ENCODE measurements at places on chromosomes 6 and 20. TPM values are rescaled to one million over a fixed set of nuclear protein-coding genes. Genes with fewer than 3 reads are reported as not detected.

FOXA2 gene
- total RNA-seq: not detected

AK9 gene
- total RNA-seq: 7.2 TPM

DNA sequence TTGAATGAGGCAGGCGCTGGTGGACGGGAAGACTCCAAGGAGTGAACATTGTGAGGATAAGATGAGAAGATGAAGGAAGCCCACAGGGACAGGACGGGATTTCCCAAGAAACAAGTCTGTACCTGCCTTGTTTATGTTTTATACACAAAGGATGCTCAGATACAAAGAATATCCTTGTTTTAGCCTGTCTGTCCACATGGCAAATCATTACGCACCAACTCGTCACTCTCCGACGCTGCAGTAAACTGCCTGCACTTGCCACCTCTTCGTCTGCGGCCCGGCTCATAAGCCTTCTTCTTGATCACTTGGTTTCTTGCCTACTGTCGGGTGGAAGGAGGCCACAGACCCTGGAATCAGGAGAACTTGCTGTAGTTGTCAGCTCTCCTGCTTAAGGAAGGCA lies 85.4 kb downstream of the CD83 start:
- no peak overlapping the region for H3K4me3 ChIP-seq
- peaks cover 5% of the 10 kb centered on the region for H3K4me1 ChIP-seq
- H3K36me3 ChIP-seq: no peaks in the 10 kb centered on the region
- H3K27ac ChIP-seq: no peak overlapping the region
- no peak for DNase-seq

DNA sequence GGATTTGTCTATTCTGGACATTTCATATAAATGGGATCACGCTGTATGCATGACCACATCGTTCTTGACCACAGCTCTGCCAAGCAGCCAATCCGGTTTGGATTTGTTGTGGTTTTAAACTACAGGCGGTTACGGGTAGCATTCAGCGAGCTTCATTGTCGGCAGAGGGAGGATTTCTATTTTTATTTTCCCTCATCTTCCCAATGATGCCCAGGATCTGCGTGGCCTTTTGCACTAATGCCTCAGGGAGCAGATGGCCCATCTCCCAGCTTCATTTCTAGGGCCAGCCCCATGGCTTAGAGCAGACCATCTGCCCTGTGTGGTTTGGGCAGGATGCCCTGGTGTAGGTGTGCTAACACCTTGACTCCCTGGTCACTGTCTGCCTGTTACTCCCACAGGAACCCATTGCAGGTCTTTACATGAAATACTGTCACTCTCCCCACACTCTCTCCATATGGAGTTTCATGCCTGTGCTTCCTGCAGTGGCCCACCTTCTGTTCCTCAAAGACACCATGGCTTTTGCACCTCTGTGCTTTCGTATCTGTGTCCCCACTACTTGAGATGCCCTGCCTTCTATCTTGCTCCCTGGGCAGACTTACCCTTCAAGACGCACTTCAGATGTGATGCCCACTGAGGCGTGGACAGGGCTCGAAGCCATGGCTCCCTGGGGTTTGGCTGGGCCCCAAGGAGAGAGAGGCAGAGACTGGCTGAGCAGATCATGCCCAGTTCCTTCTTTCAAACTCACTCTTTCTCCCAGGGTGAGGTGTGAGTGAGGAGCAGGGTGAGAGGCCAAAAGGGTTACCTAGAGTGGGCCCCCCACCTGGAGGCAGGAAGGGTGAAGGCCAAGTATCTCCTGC lies 26.0 kb downstream of the SDCBP2 start:
- no peaks in the 10 kb centered on the region for H3K36me3 ChIP-seq
- H3K27me3 ChIP-seq: no peaks in the 10 kb centered on the region
- DNase-seq: no peak

DNA sequence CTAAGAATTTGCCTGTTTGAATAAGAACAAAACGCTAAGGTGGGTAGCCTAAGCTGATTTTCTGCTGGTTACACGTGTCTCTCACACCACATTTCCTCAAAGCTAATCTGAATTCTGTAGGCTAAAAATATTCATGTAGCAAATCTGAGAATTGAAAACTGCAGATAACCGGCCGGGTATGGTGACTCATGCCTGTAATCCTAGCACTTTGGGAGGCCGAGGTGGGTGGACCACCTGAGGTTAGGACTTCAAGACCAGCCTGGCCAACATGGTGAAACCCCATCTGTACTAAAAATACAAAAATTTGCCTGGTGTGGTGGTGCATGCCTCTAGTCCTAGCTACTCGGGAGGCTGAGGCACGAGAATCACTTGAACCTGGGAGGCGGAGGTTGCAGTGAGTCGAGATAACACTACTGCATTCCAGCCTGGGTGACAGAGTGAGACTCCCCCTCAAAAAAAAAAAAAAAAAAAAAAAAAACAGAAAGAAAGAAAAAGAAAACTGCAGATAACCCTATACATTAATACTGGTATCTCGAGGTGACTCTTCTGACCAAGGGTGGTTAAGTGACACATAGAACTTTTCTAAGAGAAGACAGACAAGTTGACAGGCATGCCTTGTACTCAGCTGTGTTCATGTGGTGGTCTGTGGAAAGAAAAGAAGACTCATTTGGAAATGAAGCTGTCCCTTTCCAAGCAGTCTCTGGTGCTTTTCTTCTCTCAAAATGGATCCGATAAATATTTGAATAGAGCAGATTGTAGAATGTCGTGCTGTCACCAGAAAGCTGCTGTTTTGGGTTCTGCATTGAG lies 24.7 kb upstream of the ASXL1 start:
- DNase-seq: no peak
- H3K4me1 ChIP-seq: peaks cover 17% of the 10 kb centered on the region
- no peak overlapping the region for H3K27ac ChIP-seq
- H3K27me3 ChIP-seq: no peaks in the 10 kb centered on the region
- H3K4me3 ChIP-seq: no peak overlapping the region

DNA sequence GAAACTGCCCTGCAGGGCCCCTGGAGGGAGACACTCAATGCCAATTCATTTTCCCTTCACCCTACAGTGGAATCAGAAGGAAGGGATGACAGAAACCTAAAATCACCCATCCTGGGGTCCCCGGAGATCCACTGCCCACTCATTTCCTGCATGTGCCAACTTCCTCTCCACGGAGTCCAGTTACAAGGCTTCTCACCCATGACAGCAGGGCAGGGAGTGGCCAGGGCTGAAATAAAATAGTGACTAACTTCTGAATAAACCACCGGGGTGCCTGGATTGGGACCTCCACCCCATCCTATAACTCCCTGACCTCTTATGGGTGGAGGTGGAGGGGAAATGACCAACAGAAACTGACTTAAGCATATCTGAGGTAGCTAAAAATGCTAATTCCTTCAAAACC lies 362.3 kb downstream of the MAFB start:
- H3K27ac ChIP-seq: no peak overlapping the region
- H3K4me3 ChIP-seq: no peak overlapping the region
- no peaks in the 10 kb centered on the region for H3K36me3 ChIP-seq

- H3K4me1 ChIP-seq: peaks cover 3% of the 10 kb centered on the region
- H3K36me3 ChIP-seq: no peaks in the 10 kb centered on the region
- H3K27me3 ChIP-seq: no peaks in the 10 kb centered on the region
- H3K4me3 ChIP-seq: no peak overlapping the region
- H3K27ac ChIP-seq: no peak overlapping the region
- DNase-seq: no peak
Measured at GRCh38 chr20:19834287-19834686, 76.2 kb downstream of the RIN2 start.

DNA sequence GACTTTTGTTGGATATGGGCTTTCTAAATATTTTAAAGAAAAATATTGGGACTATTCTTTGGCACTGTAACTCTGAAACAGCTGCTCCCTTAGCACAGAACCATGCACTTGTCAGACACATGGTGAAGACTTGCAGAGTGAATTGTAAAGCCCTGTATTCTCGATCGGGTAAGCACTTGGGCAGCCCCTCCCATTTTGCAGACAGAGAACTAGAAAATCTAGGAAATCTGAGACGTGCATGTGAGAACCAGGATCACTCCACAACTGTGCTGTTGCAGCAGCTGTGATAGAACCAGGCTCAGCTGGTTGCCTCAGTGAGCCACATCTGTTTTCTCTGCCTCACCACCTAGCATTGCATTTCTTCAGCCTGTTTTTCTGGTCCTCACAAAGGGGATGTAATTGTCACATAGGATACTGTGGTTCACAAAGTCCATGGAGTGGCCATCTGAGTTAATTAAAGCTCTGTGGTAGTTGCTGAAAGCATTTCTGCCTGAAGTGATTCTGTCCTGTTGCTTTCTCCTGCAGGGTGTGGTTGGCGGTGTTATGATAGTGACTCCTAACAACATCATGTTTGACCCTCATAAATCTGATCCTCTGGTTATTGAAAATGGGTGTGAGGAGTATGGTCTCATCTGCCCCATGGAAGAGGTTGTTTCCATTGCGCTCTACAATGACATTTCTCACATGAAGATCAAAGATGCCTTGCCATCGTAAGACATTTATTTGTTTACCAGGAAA lies 71.8 kb upstream of the HINT3 start:
- H3K4me3 ChIP-seq: no peak overlapping the region
- H3K36me3 ChIP-seq: peaks cover 22% of the 10 kb centered on the region
- no peaks in the 10 kb centered on the region for H3K4me1 ChIP-seq
- no peaks in the 10 kb centered on the region for H3K27me3 ChIP-seq
- no peak overlapping the region for H3K27ac ChIP-seq
- no peak for DNase-seq

FIG4 gene
- 11.5 TPM for total RNA-seq

CGAS gene
- total RNA-seq: 6.3 TPM

GRCh38 chr6:30564114-30564513 lies 7.0 kb downstream of the PRR3 start:
- H3K4me1 ChIP-seq: no peaks in the 10 kb centered on the region
- no peak overlapping the region for H3K4me3 ChIP-seq
- H3K36me3 ChIP-seq: peaks cover 4% of the 10 kb centered on the region
- H3K27me3 ChIP-seq: no peaks in the 10 kb centered on the region
- no peak overlapping the region for H3K27ac ChIP-seq
- DNase-seq: no peak

DNA sequence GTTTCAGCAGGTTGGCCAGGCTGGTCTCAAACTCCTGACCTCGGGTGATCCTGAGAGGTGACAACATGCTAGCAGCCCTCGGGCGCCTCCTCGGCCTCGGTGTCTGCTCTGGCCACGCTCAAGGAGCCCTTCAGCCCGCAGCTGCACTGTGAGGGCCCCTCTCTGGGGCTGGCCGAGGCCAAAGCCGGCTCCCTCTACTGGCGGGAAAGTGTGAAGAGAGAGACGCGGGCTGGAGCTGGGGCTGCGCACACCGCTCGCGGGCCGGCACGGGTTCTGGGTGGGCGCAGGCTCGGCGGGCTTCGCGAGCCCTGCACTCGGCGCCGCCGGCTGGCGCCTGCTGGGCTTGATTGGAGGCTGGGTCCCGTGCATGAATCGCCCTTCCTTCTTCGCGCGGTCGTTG lies 80.8 kb upstream of the RBM24 start:
- no peak overlapping the region for H3K4me3 ChIP-seq
- H3K4me1 ChIP-seq: no peaks in the 10 kb centered on the region
- no peaks in the 10 kb centered on the region for H3K27me3 ChIP-seq
- DNase-seq: no peak
- no peaks in the 10 kb centered on the region for H3K36me3 ChIP-seq

DNA sequence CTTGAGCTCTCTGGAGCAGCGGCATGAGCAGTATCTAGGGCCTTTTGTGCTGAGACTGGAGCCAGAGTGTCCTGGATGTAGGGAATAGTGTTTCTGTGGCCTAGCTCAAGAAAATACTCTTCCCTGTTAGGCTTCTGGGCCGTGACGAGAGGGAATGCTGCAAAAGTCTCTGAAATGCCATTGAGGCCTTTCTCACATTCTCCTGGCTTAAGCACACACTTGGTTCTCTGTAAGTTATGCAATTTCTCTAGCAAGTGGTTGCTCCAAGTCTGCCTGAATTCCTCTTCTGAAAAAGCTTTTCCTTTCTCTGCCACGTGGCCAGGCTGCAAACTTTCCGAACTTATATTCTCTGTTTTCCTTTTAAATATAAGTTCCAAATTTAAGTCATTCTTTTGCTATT lies 744.4 kb downstream of the GRIK2 start:
- no peaks in the 10 kb centered on the region for H3K27me3 ChIP-seq
- no peaks in the 10 kb centered on the region for H3K36me3 ChIP-seq
- H3K4me3 ChIP-seq: no peak overlapping the region
- no peaks in the 10 kb centered on the region for H3K4me1 ChIP-seq
- no peak overlapping the region for H3K27ac ChIP-seq

- DNase-seq: peak; percentile 66
- H3K4me3 ChIP-seq: no peak overlapping the region
- no peaks in the 10 kb centered on the region for H3K36me3 ChIP-seq
- H3K27me3 ChIP-seq: 0 out of 2 replicates have a peak, but pooled peaks cover 3% of the 10 kb centered on the region
- 0 out of 2 replicates have a peak, but pooled peaks cover 5% of the 10 kb centered on the region for H3K4me1 ChIP-seq
Measured at GRCh38 chr6:137647762-137648447, 153.7 kb upstream of the OLIG3 start.

LY6G6F gene
- total RNA-seq: not detected

DNA sequence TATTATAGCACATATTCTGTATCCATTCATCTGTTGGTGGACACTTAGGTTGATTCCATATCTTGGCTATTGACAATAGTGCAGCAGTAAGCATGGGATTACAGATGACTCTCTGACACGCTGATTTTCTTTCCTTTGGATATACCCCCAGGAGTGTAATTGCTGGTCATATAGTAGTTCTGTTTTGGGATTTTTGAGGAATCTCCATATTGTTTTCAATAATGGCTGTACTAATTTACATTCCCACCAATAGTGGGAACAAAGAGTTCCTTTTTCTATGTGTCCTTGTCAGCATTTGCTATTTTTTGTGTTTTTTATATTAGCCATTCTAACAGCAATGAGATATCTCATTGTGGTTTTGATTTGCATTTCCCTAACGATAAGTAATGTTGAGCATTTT lies 309.0 kb upstream of the JARID2 start:
- H3K27me3 ChIP-seq: no peaks in the 10 kb centered on the region
- no peak for DNase-seq
- no peak overlapping the region for H3K4me3 ChIP-seq
- no peak overlapping the region for H3K27ac ChIP-seq
- H3K36me3 ChIP-seq: no peaks in the 10 kb centered on the region

- no peaks in the 10 kb centered on the region for H3K27me3 ChIP-seq
- no peak overlapping the region for H3K4me3 ChIP-seq
- no peak overlapping the region for H3K27ac ChIP-seq
- peaks cover 11% of the 10 kb centered on the region for H3K4me1 ChIP-seq
Measured at GRCh38 chr6:33963136-33963750, 159.4 kb upstream of the MLN start.

- no peak overlapping the region for H3K4me3 ChIP-seq
- DNase-seq: no peak
- H3K27ac ChIP-seq: no peak overlapping the region
- no peaks in the 10 kb centered on the region for H3K4me1 ChIP-seq
- no peaks in the 10 kb centered on the region for H3K36me3 ChIP-seq
Measured at GRCh38 chr20:56001106-56001785, 4.1 kb downstream of the CBLN4 start.

GRCh38 chr6:22142856-22143255 lies 154.0 kb downstream of the PRL start:
- no peaks in the 10 kb centered on the region for H3K36me3 ChIP-seq
- no peak for DNase-seq

GRCh38 chr6:127637830-127638409 lies 60.9 kb downstream of the C6orf58 start:
- no peaks in the 10 kb centered on the region for H3K36me3 ChIP-seq
- no peaks in the 10 kb centered on the region for H3K27me3 ChIP-seq
- no peak overlapping the region for H3K27ac ChIP-seq
- H3K4me3 ChIP-seq: no peak overlapping the region

GRCh38 chr6:169915769-169916550 lies 164.5 kb downstream of the ERMARD start:
- H3K27ac ChIP-seq: no peak overlapping the region
- DNase-seq: no peak
- no peaks in the 10 kb centered on the region for H3K27me3 ChIP-seq
- H3K4me1 ChIP-seq: no peaks in the 10 kb centered on the region

Data from GM23248 (cell line).